ENCODE measurements at places on chromosomes 1 and 21.

DNA sequence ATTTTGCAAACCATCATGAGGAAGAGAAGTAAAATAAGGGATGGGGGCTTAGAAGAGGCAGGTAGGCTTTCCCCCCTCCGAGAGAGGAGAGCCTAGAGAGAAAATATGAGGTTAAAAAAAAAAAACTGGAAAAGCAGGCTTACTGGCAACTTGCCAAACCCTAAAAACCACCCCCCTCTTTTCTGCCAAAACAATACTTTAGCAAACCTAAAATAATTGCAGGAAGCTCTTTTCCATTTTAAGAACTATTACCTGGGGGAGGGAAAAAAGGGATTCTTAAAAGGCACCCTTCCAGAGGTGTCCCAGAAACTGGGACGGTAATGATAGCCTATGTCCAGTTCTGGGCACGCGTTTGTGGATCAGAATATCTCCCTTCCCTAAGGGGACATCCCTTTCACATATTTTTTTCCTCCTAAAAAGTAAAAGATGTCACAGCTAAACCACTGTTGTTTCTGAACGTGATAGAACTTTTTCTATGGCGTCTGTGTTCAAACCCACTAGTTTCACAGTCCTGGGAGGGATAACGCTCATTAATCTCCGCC lies 1.1 kb upstream of the NFIA start:
- no peak for DNase-seq

- no peak for DNase-seq
Measured at GRCh38 chr1:22536506-22536905, 26.8 kb upstream of the EPHA8 start.

DNA sequence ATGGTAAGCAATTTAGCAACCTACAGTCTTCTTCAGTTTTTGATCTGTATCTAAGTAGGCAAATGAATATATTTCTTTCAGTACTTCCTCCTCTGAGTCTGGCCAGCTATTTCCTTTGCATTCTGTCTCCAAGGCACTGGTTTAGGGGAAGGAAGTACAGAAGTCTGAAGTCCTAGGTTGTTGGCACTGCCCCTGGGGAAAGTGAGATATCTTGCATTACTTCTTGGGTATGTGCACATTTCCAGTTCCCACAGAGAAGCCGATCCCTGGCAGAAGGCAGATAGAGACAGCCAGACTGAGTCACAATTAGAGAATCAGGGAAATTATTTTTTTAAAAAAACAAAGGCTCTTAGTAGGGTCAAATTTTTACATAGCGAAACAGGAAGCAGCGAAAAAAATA lies 98.8 kb downstream of the RASAL2 start:
- no peak for DNase-seq

DNA sequence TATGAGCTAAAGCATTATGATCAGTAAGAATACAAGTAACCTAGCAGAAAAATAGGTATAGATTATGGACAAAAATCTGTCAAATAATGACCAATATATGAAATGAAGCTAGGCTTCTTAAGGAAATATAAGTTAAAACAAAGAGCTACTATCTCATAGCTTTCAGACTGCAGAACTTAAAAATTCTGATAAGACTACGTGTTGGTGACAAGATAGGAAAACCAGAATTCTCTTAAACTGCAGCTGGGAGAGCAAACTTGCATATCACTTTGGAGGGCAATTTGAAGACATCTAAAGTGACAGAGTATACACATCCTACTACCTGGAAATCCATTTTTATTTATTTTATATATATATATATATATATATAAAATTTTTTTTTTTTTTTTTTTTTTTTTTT lies 65.5 kb downstream of the LTN1 start:
- DNase-seq, result no peak

DNA sequence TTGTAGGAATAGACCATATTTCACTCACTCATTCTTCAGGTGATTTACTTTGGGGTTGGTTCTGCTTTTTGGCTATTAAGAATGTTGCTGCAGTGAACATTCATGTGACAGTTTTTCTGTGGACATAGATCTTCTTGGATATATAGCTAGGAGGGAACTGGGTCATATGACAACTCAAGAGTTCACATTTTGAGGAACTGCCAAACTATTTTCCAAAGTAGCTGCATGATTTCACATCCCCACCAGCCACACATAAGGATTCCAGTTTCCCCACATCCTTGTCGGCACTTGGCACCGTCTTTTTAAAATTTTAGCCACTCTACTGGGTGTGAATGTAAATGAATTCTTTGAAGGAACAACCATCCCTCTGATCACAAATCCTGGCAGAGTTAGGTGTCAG lies 126.0 kb downstream of the PRDM2 start:
- DNase-seq, result no peak

GRCh38 chr1:14420686-14421085 lies 177.8 kb upstream of the KAZN start:
- DNase-seq, result no peak

DNA sequence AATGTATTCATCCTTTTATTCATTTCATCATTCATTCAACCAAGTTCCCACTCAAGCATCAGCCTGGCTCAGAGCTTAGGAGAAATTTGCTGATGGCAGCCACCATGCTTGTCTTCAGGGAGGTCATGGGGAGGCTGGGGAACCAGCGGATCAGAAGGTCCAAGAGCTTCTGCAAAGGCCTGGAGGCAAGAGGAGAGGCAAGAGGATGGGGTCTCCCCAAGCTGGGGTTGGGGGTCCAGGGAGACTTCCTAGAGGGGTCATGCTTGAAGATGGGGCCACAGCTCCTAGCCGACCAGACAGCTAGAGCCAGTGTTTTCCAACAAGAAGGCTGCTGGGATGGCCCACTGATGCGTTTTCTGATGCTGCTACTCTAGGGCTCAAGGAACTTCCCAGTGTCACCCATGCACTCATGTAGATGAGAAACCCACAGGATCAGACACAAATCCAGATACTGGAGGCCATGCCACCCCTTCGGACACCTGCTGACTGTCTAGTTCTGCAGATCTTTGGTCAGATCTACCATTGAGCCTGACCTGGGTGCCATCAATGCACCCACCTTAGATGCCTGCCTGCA lies 315.2 kb downstream of the AJAP1 start:
- no peak for DNase-seq

GRCh38 chr1:12435639-12436344 lies 182.2 kb downstream of the DHRS3 start:
- DNase-seq, result peak; percentile 26

- no peak for DNase-seq
Measured at GRCh38 chr1:163789911-163790310, 468.2 kb downstream of the NUF2 start.

DNA sequence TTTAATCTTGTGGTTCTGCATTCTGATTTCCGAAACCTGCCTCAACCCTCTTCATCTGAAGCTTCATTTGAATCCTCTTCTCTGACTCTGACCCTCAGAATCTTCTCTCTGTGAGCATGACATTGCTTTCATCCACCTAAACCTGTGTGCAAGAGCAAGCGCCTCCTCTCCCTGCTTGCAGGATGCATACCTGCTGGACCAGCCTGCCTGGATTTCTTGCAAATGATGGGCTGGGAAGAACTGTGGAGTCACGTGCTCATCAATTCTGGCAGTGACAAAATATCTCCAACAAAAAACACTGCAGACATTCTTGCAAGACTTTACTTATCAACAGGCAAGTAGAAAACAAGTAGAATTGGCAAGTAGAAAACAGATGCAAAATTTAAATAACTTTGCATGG lies 20.8 kb upstream of the SLC35F3 start:
- DNase-seq, result no peak

Data from stimulated activated CD4-positive, alpha-beta T cell treated with anti-CD3 and anti-CD28 coated beads, Interleukin-12 subunit alpha, Interleukin-12 subunit beta, amount 100 ng/mL, for 4 hours (primary cell).